ENCODE measurements at places on chromosomes 12 and 14.

GRCh38 chr12:23450810-23451209 is 498.7 kb downstream of the SOX5 start:
- DNase-seq: no peak

- DNase-seq: no peak
Observed at GRCh38 chr12:13095266-13095995, 8.0 kb downstream of the GSG1 start.

GRCh38 chr12:47025798-47026197 is 53.6 kb upstream of the PCED1B start:
- no peak for DNase-seq

- DNase-seq: no peak
Observed at GRCh38 chr14:103081951-103082350, 2.1 kb upstream of the LBHD2 start.

DNA sequence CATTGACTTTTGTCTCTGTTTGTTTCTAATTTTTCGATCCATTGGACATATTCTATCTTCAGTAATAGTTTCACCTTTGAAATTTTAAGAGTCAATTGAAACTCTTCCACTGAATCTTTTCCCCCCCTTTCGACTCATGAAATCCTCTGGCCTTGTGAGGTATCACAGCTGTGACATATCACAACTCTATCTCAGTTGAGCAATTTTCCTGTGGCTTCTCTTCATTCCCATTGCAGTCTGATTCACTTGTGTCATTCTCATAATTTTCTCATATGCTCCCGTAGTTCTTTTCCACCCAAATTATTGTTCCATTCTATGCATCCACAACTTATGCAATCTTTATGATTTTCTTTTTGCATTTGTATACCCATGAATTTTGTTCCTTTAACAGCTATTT is 261.6 kb downstream of the DACT1 start:
- no peak for DNase-seq

GRCh38 chr14:34081101-34081575 is 130.3 kb upstream of the EGLN3 start:
- no peak for DNase-seq

- DNase-seq: no peak
Observed at GRCh38 chr12:125677829-125678228, 612.6 kb downstream of the AACS start.

DNA sequence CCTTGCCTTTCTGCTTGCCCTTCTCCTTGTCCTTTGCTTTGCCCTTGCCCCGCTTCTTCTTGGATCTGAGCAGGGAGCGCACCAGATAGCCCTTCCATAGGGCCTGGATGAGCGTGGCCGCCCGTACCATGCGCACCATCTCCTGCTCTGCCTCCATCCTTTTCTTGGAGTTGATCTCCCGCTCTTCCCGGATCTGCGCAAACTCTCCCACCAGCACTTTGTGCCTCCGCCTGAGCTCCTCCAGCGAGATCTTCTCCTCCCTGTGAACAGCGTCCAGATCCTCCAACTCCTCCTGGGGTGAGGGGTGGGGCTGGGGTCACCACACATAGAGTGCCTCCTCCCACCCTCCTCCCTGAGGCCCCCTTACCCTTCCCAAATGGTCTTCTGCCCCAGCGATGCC is 10.1 kb downstream of the RITA1 start:
- no peak for DNase-seq

- no peak for DNase-seq
Observed at GRCh38 chr12:123908884-123909725, 63.5 kb downstream of the CCDC92 start.

DNA sequence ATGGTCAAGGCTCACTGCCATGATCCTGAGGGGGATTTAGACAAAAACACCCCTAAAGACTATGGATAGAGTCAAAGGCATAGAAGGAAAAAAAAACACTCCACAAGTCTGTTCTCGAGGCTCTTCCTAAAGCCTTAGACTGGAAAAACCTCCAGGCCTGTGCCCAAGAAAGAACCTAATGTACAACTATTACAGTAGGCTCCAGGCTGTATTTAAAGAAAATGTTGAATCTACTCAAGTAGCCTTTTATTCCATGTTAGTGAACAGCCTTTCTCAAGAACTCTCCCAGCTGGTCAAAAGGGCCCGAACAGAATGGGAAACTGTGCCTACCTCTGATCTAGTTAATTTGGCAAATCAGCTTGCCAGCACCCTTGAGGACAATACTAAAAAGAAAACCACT is 28.3 kb downstream of the GNPTAB start:
- DNase-seq: no peak

DNA sequence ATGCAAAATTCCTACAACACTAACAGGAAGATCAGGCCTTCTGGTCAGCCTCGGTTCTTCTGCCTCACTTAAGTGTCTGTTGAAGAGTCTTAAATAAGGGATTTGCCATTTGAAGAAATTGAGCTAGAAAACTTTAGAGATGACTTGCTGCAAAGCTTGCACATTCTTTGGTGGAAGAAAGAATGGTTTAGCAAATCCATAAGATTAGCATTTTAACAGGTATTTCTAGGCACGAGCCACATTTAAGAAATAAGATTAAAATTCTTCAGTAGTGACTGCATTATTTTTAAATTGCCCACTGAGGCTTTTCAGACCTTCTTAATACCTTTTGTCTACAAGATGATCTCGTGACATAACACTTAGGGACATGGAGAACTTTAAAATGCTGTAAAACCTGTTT is 327.1 kb downstream of the TMEM117 start:
- DNase-seq: no peak

- no peak for DNase-seq
Observed at GRCh38 chr12:17278946-17279345, 673.0 kb upstream of the LMO3 start.

- DNase-seq: no peak
Observed at GRCh38 chr14:93744876-93745275, 43.4 kb downstream of the PRIMA1 start.

- no peak for DNase-seq
Observed at GRCh38 chr12:18054925-18055619, 34.9 kb downstream of the RERGL start.

- DNase-seq: no peak
Observed at GRCh38 chr14:47269756-47270492, 405.5 kb downstream of the MDGA2 start.

DNA sequence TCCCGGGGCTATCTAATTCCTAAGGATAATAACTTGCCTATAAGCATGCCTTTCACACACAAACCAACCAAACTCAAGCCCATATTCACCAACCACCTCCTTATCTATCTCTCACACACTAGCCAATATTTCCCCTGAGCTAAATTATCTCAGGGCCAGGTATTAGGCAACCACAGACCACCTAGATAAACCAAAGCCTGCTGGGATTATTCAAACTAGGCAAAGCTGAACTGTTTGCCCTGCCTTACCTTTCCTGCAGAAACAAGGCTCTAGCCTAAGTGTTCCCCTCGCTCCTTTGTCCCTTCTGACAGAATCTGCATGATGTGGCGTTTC is 114.7 kb upstream of the EEA1 start:
- DNase-seq: no peak

GRCh38 chr12:53060721-53061276 is 10.9 kb downstream of the TNS2 start:
- no peak for DNase-seq

DNA sequence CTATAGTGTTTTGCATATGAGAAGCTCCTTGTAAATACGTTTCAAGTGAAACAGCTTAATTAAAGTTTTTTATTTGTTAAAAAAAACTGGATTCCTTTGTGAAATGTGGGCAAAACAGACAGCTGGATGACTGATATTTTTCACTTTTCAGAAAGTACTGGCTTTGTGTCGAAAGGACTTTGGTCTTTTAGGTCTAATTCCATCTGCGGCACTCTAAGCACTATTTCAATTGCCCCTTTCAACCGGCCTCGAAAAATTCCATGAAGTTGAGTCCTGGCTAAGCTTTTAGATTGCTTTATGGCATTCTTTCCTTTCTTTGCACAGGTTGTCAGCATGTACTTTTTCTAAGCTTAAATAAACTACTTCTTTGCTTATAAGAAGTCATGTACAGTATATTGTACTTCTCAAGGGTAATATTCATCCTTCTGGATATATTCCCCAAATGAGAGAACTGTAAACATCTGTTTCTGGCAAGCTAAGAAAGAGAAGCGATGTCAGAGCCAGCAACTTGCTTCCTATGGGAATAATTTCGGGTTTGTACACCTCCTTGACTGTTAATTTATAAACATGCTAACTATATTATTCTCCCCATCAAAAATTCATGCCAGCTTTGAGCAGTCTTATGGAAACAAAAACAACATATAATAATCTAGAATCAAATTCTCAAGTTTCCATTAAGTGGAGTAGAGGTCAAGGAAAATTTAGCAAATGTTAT is 611.3 kb downstream of the ETNK1 start:
- no peak for DNase-seq

DNA sequence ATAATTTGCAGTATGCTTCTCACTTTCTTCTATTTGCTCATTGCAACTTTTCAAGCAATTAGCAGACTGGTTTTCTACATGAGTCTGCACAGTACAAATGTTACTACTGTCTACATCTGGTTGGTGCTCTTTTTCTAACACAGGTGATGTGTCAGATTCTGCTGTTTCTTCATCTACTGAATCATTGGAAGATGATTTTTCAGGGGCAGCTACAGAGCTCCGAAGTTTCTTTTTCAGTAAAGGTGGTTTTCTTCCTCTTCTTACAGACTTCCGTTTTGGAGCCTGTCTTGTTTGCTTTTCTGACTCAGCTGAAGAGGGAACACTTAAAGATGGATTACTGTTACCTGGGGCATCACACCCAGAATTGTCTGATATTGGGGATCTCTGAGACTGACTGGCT is 62.1 kb downstream of the SCAF11 start:
- DNase-seq: no peak

DNA sequence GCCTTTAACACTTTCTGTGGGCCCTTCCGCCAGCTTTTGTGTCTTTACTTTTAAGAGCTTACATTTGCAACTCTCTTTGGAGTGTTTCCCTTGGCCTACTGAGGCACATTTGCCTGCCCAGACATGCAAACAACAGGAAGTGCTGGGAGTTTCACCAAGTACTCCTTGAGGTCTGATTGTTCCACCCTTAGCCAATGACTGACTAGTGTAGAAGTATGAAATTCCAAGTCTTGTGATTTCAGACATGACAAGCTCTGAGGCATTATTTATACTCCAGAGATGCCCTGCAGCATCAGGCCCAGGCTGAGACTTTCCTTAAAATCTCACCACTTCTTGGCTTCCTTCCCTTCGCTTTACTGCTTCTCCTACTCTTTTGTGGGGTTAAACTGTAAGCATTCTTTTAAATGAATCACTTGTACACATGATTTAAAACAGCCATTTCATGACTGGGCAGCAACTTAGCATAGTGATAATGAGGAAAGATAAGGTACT is 174.1 kb downstream of the SLC6A15 start:
- no peak for DNase-seq

DNA sequence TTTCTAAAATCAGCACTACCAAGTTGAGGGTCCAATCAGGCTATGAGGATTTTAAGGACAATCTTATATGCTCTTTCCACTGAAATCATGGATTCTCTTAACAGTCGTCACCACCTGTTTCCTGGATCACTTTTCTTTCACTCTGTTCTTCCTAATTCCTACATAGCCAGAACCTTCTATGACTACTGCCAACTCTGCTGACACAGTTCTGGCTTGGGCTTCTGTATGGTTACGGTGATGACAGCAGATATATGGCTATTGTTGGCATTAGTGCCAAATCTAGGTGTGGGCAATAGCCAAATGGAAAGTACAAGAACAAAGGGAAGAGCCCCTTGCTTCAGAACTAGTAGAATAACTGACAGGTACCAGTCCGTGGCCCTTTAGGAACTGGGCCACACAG is 124.0 kb downstream of the ARID2 start:
- no peak for DNase-seq

DNA sequence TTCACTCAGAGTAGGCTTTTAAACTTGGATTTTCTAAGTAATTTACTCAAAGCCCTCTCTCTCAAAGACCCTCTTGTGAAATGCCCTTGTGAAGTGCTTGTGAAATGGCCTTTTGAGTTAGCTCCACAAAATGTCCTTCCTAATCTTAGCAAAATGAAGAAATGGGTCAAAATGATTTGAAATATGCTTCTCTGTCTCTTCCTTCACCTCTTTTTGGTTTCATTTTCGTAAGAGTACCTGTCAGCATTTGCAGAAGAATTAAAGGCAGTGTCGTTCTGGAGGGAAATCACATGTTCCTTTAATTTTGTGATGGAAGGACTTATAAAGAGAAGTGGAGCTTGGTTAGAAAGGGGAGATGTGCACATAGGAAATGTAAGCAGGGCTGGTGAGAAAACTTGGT is 93.7 kb downstream of the HMGA2 start:
- DNase-seq: no peak

DNA sequence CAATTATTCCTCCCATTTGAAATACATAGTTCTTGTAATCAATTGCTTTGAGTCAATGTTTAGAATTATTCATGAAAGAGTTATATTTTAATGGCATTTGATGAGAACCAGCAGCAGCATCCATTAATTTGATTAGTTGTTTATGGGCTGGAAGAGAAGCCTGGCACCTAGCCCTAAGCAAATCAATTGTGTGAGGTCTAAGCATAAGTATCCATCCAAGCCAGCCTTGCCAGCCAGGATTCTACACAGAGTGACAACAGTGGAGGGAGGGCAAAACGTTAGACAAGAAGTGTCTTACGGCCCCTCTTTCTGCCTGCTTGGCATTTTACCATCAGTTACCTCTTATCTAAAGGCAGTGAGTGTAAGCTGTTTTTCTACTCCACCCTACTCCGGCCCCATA is 478.5 kb downstream of the NELL2 start:
- DNase-seq: no peak

DNA sequence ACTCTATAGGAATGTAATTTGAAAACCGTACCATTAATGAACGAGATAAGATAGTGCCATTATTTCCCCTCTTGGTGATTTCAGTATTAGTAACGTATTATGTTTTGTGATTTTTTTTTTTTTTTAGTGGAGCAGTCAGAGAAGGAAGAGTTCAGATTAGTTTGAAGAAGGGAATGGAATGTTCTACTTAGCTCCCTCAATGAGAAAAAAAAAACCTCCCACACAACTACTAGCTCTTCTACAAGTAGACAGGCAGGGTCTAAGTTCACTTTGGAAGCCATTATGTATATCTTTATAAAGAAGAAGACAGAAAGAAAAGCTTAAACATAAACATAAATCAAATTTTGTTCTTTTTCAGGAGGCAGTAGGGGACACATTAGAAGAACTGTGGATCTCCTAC is 27.3 kb downstream of the PNMA1 start:
- DNase-seq: no peak

DNA sequence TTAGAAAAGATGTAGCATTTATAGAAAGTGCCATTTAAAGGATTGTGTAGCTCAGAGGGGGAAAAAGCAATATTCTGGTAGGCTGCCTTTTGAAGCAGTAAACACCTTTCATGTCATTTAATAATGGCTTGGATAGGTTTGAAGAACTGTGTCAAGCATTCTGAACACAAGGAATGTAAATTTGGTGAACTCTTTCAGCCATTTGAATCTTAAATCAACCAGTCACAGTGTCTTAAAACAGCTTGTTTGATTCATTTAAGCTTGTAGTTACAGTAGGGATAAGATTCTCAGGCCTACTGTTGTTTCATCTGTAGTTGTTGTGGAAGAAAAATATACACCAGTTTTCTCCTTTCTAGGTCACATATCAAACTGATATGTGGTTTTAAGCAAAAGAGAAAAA is 299.4 kb upstream of the NOVA1 start:
- DNase-seq: no peak

GRCh38 chr14:74710480-74710879 is 2.4 kb downstream of the AREL1 start:
- DNase-seq: no peak

- no peak for DNase-seq
Observed at GRCh38 chr14:104121142-104121541, 17.2 kb upstream of the KIF26A start.

GRCh38 chr12:130226126-130226525 is 63.9 kb downstream of the FZD10 start:
- no peak for DNase-seq

All from activated gamma-delta T cell (primary cell).